ENCODE measurements at places on chromosomes 6 and 20.
A peak's percentile ranks its signal among the peaks of the same experiment; 100 is the strongest.

DNA sequence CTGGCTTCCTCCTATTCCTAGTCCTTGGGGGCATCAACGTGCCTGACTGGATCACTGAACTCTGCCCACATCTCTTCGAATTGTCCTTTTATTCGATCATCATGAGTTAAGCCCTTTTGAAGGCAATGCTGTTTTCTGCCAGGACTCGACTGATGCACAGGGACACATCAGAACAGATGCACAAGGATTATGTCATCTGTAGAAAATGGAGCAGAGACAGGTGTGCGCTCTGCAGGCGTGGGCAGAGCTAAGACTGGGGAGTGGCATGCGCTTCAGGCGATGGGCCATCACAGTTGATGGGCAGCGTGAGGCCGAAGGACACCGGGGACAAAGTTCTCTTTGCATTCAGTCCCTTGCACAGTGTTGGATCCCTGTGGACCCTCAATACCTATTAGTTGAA, 13.1 kb downstream of the GABRR1 start:
- DNase-seq: no peak

DNA sequence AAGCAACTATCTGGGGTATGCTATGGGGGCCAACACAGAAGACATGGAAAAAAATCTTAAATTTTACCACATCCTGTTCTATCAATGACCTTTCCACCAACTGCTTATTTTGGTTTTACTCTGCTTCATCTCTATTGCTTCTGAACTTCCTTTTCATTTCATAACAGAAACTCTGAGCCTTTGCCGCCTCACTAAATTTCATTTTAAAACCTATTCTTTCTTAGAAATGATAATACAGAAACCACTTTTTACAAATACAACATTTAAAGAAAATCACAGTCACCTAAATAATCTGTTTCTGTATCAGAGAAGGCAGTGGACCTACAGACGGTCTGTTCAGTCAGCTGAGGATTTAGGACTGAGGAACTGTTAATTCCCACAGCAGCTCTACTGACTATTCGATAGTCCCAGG, 117.5 kb downstream of the KCNQ5 start:
- DNase-seq: no peak

DNA sequence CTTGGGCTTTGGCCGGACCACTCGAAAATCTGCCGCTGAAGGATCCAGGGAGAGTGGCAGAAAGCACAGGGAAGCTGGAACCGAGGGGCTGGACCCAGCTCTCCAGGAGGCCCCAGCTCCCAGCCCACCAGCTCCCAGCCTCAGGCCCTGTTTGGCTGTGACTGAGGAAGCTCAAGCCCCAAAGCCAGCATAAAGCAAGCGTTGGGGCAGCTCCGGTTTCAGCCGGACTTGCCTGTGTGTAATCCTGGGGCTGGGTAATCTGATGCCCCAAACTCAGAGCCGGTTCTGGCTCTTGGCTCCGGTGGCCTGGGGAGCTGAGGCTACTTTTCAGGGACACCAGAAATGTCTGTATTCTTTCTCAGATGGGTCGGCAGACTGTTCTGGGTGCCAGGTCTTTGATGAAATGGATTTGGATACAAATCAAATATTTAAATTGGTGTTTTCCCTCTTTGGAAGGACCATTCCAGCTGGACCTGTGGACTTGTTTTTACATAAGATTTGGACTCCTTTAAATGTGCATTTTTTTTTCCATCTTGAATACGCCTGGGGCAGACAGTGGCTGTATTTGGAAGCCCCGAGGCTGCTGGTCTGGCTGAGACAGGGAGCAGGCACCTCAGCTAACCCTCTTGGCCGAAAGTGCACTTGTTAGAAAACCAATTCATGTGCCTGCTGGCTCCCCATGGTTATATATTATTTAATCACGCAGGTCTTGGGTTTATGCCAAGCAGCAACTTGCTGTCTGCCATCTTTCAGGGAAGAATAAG, 29.7 kb downstream of the RPP40 start:
- DNase-seq: no peak

DNA sequence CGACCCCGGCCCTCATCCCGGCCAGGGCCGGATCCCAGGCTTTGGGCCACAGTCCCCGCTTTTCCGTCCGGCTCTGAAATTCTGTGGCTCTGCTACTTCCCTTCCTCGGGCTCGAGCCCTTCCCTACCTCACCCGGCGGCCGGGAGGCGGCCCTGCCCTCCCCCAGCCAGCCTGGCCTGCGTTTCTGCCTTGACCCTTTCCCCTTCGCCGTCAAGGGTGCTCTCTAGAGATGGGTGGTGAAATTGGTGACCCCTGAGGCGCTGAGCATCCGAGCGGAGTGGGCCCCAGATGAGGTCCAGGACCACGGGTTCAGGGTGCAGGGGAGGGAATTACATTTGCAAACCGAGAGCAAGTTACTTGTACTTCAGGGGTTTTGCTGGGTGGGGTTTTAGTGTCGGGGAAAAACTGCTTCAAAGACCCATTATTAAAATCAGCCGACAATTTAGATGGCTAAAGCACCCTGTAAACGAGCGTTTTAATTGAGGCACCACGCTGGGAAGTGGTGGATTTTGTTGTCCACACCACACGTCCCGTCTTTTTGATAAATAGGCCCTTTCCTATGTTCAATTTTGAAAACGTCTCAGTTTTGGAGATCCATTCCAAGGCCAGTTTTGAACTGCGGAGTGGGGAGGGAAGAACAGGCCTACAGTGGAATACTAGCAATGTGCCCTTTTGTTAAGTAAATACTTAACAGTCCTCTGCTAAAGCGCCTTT, 9.9 kb downstream of the TFAP2A start:
- no peak for DNase-seq

GRCh38 chr6:14706378-14706929, 539.4 kb upstream of the JARID2 start:
- peak; percentile 48 for DNase-seq

DNA sequence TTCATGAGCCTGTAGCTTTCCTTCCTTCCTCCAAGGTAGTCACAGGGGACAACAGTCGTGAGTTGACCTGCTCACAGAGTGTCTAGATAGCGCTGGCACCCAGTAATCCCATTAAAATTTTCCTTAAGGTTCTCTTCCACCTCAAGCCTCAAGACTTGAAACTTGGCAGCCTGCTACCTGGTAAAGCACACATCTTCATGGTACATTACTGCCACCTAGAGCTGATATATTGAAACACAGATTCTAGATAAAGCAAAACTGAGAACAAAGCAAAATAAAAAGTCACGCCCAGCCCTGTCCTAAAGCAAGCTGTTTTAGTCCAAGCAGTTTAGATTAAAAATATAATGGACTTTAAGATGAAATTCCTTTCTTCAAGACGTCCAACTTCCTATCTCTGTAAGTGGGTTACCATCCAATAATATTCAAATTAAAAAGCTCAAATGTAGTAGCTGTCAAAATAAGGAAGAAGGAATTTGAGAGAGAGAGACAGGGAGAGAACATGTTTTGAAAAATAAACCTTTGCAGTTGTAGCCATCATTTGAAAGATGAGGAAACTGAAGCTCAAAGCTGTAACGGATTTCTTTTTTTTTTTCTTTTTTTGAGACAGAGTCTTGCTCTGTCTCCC, 50.7 kb upstream of the CD83 start:
- peak; percentile 68 for DNase-seq

DNA sequence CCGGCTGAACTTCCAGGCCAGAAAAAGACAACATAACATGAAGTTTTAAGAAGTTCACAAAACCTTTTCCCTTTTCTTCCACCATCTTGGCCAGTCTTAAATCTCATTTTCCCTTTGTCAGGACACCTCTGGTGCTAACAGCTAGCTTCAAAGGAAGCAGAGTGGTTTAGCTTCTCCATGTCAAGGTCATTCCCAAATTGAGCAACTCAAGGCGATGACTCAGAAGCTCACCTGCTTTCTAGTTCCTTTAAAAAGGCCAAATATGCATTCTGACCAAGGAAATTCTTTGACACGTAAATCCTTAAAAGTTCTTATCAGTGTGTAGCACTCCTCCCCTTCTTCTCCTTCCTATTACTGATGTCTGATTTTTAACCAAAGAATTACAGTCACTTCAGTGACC, 69.6 kb upstream of the VGLL2 start:
- DNase-seq: no peak

DNA sequence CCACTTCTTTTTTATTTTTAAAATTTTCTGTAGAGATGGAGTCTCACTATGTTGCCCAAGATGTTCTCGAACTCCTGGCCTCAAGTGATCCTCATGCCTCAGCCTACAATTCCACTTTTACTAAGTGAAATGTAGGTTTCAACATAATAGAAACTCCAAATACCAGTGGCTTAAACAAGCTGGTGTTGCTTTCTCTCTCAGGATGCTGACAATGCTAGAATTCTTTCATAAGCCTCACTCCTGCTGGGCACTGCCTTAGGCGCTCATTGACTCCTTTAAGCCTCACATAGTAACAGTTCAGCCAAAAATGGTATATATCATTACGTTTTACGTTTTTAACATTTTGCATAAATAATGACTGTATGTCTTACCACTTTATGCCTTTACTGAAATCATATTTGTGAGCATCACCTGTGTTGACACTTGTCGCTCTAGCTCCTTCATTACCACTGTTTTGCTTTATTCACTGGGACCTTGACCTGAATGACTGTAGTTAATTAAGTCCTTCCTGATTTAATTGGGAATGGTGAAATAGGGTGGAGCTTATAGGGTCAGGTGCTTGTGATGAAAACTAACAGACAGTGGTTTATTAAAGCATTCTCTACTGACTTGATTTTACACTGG, 3.9 kb upstream of the CST9 start:
- DNase-seq: no peak

GRCh38 chr20:38119446-38119845, 45.6 kb downstream of the TGM2 start:
- DNase-seq: no peak

DNA sequence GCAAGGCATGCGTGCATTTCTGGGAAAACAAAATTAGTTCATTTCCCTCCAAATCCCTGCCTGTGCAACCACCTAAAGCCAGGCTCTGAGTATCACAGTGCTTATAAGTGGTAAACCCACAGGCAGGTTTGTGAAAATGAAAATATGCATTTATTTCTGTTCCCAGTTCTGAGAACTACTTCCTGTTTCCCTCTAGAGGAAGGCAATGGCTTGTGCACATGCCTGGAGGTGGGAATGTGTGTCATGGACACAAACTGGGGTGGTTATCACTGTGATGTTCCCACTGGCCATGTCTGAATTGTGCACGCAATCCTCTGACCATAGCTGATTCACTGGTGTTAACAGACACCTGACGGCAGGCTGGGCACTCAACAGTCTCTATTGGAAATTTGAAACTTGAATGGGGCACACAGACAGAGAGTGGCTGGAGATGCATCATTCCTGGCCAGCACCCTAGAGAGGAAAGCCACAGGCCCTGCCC, 26.3 kb downstream of the FAM110A start:
- DNase-seq: no peak

DNA sequence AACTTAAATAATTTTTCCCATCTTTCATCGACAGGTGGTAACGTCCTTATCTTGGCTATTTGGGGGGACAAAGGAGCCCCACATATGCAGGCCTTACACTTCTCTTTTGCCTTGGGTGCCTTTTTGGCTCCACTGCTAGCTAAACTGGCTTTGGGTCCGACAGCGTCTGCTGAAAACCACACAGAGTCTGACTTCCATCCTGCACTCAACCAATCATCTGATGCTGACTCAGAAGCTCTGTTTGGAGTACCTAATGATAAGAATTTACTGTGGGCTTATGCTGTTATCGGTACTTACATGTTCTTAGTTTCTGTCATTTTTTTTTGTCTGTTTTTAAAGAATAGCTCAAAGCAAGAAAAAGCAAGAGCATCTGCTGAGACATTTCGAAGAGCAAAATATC, 178.5 kb downstream of the SLC16A10 start:
- DNase-seq: no peak

- no peak for DNase-seq
These were observed 249.7 kb upstream of the SYNCRIP start for GRCh38 chr6:85892346-85892745.

DNA sequence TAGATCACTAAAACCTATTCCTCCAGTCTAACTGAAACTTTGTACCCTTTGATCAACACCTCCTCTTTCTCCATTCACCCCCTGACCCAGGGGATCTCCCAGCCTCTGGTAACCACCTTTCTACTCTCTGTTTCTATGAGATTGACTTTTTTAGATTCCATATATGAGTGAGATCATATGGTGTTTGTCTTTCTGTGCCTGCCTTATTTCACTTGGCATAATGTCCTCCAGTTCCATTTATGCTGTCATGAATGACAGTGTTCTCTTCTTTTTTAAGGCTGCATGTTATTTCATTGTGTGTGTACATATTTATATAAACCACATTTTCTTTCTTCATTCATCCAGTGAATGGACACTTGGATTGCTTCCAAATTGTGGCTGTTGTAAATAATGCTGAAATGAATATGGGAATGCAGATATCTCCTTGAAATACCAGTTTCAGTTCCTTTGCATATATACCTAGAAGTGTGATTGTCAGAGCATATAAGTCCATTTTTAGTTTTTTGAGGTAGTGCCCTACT, 57.7 kb downstream of the DHX35 start:
- no peak for DNase-seq

DNA sequence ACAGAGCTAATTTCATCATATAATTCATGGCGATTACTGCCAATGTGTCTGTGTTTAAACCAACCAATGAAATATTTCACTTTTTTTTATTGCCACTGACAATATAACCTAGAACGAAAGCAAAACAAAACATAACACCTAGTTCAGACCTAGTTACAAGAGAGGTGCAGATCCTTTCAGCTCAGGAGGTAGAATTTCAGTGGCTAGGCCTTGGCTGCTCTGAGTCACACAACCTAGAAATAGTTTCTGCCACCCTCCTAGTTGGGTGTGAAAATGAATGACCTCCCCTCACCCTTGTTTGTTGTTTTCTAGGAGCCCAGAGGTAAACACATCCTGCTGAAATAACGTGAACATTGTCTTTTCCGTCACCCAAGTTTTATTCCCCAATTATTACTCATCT, 356.3 kb downstream of the HTR1B start:
- DNase-seq: no peak

Measured in HCT116 (cell line).